CD4-positive, alpha-beta T cell treated with Interleukin-17A for 1 hour (primary cell): ENCODE measurements at places on chromosomes 12 and 14.

GRCh38 chr12:113070117-113070906 is 13.8 kb downstream of the DTX1 start:
- peak; percentile 37 for DNase-seq

GRCh38 chr14:91399868-91400640 is 17.6 kb downstream of the CCDC88C start:
- peak; percentile 60 for DNase-seq

- no peak for DNase-seq
Observed at GRCh38 chr12:59768031-59768430, 172.2 kb downstream of the SLC16A7 start.

DNA sequence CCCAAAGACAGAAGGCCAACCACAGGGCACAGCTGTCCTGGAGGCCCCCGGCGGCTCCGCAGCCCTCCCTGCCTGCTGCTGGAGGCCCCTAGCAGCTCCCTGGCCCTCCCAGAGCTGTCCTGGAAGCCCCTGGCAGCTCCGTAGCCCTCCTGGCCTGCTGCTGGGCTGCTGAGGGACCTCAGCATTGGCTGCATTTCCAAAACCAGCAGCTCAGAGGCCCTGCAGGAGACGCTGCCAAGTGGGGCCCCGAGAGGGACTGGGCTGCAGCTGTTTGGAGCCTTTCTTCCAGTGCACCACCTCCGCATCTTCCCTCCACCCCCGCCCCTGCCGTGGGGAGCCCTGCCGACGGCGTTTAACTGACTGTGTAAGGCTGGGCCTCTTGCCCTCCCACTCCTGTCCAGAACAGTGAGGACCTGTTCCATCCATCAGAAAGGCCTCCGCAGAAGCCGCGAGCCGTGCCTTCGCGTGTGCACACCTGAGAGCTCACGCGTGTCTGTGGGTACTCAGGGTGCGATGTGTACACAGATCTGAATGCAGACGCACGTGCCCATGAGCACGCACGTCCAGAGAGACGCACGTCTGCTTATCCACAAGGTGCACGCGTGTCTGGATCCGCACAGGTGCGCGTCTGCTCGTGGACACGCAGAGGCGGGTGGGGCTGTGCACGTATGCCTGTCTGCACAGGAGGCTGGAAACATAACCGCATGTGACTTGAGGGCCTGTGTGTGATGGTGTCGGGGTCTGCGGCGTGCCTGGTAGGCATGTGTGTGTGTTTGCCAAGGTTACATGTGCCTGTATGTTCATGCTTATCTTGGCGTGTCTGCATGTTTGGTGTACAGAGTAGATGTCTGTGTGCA is 57.0 kb upstream of the FBRSL1 start:
- no peak for DNase-seq

DNA sequence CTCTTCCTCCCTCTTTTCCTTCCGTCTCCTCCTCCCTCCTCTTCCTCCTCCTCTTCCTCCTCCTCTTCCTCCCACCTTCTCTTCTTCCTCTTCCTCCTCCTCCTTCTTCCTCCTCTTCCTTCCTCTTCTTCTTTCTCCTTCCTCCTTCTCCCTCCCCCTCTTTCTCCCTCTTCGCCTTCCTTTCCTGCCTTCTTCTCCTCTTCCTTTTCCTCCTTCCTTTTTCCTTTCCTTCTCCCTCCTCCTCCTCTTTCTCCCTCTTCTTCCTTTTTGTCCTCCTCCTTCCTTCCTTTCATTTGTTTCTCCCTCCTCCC is 36.0 kb downstream of the MEG3 start:
- no peak for DNase-seq

DNA sequence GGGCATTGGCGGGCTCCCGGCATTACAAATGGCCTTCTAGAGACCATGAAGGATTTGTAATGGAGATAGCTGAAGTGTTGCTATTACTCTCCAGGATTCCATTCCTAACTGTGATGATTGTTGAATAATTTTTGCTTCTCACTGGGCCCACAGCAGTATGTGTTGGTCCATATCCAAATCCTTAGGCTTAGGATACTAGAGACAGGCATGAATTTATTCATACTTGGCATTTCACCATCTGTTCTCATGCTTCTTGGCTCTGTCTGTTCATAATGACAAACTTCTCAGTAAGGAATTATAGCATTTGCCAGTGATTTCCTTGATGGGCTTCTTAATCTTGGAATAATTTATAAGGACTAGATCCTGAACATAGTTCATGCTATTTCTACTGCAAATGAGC is 832.9 kb downstream of the C12orf50 start:
- no peak for DNase-seq

GRCh38 chr12:100331871-100332270 is 25.0 kb upstream of the SLC17A8 start:
- no peak for DNase-seq

DNA sequence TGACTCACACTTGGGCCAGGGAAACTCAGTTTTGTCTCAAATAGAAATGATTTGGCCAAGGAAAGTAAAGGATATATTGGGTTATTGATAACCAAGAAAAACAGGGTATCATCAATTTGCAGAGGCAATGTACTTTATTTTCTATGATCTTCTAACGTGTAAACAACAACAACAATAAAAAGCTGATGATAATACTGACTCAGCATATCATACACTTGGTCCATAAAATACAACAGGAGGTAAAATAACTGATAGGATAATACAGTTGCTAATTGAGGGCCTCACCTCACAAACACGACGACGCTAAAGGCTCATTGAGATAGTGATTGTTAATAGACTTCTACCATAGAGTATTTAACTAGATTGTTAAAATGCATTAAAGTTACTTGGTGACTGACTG is 774.0 kb upstream of the NOVA1 start:
- DNase-seq = no peak

DNA sequence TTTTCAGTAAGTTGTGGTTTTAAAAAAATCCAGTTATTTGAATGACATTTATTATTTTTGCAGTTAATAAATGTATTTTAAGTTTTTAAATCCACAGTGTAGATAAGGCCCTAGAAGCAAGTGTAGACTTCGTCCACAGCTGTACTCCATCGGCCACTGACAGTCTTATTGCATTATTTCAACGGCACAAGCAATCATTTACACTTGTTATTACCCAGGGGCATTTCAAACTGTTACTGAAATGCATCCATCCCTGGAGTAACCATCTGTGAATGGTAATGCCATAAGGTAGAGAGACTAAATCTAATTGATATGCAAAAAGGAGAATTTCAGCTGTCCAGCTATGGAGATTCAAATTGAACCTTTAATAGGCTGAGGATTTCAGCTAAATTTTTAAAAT is 48.4 kb downstream of the BICD1 start:
- DNase-seq = no peak

DNA sequence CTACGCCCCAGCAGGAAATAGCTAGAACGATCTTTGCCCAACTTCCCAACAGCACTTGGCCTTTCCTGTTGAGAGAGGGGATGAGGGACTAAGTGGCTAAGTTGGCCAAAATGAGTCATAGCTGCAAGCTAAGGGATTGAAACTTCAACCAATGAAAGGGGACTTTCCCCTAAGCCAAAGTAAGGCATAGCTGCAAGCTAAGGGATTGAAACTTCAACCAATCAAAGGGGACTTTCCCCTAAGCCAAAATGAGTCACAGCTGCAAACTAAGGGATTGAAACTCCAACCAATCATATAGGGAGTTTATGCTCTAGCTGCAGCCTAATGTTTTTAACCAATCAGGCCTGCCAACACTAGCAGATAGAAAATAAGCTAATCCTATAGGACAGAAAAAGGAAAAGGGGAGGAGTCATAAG is 100.5 kb upstream of the SSTR1 start:
- peak; percentile 28 for DNase-seq

DNA sequence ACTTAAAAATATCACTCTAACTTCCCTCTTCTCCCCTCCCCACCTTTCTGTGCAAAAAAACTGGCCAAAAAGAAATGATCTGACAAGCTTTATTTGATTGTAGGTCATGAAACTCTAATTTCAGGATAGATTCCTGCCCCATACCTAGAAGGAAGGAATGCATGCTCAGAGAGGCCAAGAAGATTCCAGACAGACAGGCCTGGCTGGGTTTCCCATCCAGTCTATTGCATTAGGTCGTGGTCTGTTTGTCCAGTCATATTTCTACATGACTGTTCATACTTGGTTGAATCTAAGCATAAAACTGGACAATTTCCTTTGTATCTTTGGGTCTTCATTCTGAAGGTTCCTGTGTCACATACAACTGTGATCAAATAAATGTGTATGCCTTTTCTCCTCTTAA is 20.0 kb upstream of the SLC15A5 start:
- no peak for DNase-seq

DNA sequence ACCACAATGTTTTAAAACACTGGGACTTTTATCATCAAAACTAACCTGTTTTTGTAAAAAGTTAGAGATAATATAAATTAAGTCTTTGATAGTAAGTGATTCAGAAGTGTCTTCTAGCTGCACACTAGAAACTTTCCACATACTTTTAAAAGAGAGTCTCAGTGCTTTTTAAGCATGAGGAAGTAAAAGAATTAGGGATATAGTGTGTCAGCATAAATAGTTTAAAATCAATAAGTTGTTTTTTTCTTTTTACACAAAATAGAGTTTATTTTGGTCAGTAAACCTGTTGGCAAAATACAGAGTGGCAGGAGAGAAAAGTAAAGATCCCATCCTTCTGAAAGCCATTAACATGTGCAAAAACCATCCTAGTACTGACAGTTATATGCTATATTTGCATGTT is 1.7 kb downstream of the DNM1L start:
- no peak for DNase-seq

- DNase-seq = no peak
Observed at GRCh38 chr14:67940486-67941455, 121.2 kb downstream of the RAD51B start.

- no peak for DNase-seq
Observed at GRCh38 chr12:70236990-70237389, 6.2 kb upstream of the CNOT2 start.

- DNase-seq = peak; percentile 33
Observed at GRCh38 chr12:57837864-57838562, 8.5 kb downstream of the CTDSP2 start.

DNA sequence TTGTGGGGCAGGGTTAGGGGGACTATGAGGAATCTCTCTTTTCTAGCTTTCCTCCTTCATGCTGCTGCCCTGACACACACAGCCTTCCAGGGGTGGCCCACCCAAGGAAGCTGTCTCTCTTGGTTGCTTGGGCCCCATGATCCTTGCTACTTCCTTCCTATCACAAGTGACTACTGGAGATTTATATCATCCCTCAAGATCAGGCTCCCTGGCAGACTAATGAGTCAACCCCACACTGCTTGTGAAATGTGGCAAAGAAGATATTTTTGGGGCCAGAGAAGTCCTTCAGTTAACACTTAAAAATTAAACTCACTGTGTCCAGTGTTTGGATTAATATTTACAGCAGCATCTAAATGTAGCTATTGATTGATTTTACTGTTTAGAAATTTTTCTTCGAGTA is 1.5 kb downstream of the OR4E1 start:
- DNase-seq = no peak

GRCh38 chr12:38905480-38906351 is at the start of gene CPNE8:
TSS of gene CPNE8 (minus strand) at chr12:38905591. CDS start at chr12:38905534, 57 bp downstream.
- DNase-seq = peak; percentile 58

GRCh38 chr14:100640471-100641273 is 53.5 kb upstream of the BEGAIN start:
- peak; percentile 81 for DNase-seq

- DNase-seq = no peak
Observed at GRCh38 chr12:65922077-65922476, 97.8 kb downstream of the HMGA2 start.

DNA sequence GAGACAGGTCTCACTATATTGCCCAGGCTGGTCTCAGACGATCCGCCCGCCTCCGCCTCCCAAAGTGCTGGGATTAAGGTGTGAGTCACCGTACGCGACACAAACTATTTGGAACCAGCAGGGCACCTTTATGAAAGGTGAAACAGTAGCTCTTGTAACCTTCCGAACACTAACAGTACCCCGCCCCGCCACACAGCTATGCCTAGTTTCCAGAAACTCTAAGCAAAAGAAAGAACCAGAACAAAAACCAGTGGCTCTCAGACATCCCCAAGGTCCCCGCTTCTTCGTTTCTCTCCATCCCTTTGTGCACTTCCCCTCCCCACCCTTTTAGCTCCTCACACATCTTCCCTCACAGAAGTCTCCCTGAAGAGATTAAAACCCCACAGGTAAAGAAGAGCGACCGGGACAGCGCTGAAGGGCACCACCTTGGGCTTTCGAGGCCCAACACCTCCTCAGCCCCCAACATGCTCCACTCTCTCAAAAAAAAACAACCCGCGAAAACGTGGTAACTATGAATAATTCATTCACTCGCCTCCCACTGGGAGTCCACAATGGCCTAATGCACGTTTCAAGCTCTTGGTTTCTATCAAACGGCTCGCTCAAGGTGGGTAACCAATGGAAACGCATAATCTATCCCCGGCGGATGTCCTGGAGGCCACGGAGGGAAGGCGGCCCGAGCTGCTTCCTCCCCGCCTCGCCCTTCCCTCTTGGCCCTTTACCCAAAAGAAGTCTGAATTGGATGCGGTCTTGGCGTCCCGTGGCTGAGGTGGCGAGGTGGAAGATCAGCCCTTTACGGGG is 877 bp downstream of the BAG5 start:
- DNase-seq = peak; percentile 51

GRCh38 chr12:117649796-117650195 is 288.4 kb upstream of the NOS1 start:
- DNase-seq = no peak

GRCh38 chr14:93107453-93107852 is 8.3 kb downstream of the ITPK1 start:
- DNase-seq = no peak

DNA sequence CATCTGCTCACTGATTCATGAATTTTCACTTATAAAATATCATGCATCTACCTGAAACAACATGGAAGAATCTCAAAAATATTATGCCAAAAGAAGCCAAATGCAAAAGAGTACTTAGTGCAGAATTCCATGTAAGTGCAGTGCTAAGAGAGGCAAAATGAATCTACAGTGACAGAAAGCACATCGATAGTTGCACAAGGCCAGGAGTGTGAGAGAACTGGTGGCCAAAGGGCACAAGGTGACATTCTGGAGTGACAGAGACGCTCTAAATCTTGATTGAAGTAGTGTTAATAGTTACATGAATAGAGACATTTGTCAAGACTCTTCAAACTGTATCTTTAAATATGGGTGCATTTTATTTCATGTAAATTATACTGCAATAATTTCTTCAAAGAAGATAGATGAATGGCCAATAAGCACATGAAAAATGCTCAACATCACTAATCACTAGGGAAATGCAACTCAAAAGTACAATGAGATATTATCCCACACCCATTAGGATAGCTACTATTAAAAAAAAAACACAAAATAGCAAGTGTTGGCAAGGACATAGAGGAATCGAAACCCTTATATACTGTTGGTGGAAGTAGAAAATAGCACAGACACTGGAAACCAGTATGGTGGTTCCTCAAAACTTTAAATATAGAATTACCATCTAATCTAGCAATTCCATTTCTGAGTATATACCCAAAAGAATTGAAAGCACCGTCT is 71.7 kb upstream of the KICS2 start:
- peak; percentile 7 for DNase-seq

DNA sequence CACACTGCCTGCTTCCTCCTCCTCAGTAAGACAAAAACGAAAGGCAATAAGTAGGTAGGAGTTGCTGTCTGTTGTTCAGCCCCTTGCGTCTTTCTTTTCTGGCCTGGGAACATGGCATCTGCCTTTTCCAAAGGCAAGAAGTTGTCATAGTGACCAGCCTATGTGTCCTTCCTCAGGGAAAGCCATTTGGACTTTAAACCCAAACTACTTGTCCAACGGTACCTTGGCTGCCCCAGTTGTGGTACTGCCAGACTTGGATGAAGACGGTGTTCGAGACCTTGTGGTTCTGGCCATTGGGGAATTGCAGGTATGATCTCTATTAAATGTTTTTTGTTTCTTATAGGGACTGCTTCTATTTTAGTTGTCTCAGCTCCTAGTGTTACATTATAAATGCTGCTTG is 18.5 kb downstream of the FAM234B start:
- DNase-seq = no peak
